ENCODE measurements at places on chromosomes 3 and 15.

DNA sequence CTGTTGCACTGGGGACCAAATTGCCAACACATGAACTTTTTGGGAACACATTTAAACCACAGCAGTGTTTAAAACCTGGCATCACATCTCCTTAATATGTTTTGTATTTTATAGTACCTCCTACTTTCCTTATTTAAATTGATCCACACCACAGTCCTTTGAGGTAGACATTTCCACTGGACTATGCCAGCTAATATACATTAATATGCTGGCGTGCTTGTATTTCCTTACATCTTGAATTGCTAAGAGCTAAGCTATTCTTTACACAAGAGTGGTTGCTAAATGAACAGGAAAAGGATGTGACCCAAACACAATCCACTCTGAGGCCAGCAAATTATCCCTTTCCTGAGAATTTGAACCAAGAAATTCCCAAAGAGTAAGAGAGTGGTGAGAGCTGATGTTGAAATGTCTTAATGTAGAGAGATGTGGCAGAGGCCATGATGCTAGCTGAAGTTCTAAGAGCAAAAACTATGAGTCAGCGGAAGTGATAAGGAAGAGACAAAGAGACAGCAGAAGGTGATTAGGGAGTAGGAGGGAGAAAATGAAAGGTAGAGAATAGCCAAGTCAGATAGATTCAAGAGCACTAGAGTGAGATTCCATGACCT lies 131.2 kb downstream of the CD47 start:
- no peak for DNase-seq

DNA sequence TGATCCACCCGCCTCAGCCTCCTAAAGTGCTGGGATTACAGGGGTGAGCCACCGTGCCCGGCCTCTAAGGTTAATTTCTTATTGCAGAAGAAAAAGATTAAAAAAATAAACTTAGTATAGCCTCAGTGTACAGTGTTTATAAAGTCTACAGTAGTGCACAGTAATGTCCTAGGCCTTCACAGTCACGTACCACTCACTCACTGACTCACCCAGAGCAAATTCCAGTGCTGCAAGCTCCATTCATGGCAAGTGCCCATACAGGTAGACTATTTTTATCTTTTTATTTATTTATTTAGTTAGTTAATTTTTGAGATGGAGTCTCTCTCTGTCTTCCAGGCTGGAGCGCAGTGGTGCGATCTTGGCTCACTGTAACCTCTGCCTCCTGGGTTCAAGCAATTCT lies 3.2 kb upstream of the FLNB start:
- no peak for DNase-seq

DNA sequence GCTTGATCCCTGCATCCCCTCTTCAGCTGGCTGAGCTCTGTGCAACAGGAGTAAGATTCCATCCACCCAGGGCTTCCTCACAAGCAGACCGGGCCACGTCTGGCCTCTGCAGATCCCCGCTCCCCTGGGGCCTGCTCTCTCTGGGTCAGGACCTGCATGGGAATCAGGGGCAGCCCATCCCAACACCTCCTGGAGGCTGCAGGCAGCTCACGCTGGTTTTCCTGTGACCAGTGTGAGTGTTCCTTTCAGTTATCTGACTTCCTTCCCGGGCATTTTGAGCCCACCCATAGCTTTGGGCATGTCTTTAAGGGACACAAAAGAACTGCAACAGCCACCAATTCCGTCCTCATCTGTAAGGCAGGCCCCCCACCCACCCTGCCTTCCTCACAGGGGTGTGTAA lies 16.3 kb downstream of the NUP210 start:
- DNase-seq = no peak

GRCh38 chr3:8784676-8785435 lies 15.4 kb upstream of the OXTR start:
- no peak for DNase-seq

- DNase-seq = no peak
Measured at GRCh38 chr3:4375911-4376310, 72.7 kb downstream of the SETMAR start.

DNA sequence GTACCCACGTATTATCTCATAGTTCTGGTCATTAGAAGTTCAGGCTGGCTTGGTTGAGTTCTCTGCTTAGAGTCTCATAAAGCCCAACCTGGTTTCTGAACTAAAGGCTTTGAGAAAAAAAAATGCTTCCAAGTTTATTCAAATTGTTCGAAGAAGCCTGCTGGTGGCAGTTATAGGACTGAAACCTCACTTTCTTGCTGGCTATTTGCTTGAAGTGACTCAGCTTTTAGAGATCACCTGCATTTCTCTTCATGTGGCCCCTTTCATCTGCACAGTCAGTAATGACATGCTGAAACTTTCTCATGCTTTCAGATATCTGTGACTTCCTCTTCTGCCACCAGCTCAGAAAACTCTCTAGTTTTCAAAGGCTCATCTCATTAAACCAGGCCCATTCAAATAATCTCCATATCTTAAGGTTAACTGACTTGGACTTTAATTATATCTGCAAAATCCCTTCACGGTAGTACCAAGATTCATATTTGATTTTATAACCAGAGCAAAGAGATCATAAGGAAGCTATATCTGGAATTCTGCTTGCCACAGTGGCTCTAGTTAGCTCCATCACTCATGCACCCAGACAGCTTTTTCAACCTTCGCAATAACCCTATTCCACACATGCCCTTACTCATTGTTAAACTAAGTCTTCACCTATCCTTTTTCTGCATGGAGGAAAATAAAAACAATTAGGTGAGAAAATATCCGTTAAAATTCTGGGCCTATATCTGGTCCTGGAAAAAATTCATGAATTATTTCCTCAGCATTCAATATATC lies 433.8 kb upstream of the CBLB start:
- no peak for DNase-seq

GRCh38 chr15:52652984-52653383 lies 26.2 kb downstream of the ATOSA start:
- DNase-seq = no peak

GRCh38 chr15:63623232-63623969 lies 26.2 kb downstream of the FBXL22 start:
- no peak for DNase-seq

DNA sequence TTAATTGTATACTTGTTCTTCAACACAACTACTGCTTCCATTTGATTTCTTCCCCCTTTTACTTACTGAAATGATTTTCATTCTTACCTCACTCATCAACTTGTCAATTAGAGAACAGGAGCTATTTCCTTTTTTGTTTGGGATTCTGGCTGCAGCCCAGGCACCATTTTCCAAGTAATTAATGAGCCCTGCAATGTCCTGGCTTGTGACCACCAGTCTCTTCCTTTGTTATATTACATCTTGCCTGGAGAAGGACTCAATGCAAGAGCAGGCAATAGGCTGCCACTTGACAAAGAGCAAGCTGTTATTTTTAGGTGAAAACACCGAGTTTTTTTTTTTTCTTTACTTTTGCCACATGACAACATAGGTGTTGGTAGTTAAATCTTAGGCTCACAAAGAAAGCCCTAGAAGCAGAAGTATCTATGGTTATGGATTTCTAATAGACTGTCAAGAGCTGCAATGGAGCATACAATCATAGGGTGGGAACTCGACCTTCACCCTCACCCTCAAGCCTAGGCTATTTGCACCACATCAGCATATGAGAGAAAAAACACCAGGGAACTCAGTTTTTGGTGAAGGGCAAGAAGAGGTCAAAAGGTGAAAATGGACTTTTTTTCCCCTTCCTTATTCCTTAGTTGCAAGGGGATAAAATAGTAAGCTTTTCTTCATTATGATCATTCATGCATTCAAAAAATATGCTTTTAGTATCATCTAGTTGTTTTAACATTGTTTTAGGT lies 114.9 kb downstream of the TNIK start:
- DNase-seq = no peak

DNA sequence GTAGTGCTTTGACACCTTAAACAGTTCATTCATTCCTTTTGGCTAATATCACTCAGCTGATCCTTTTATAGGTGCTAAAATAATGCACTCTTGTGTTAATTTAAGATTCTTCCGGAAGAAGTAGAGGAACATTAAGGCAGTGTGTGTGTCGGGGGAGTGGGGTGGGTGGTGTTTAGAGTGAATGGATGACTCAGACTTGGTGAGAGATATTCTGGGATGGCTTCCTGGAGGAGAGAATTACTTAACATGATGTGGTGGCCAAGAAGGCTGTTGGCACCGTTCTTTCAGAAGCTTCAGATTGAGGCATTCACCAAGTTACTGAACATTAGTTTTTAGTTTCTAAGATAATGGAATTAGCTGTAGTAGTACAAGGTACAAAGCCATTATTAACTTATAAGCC lies 125.6 kb upstream of the ROPN1 start:
- no peak for DNase-seq

- DNase-seq = no peak
Measured at GRCh38 chr3:14617508-14618023, 34.0 kb upstream of the CCDC174 start.

GRCh38 chr15:31974855-31975829 lies 55.2 kb upstream of the CHRNA7 start:
- DNase-seq = peak; percentile 30

DNA sequence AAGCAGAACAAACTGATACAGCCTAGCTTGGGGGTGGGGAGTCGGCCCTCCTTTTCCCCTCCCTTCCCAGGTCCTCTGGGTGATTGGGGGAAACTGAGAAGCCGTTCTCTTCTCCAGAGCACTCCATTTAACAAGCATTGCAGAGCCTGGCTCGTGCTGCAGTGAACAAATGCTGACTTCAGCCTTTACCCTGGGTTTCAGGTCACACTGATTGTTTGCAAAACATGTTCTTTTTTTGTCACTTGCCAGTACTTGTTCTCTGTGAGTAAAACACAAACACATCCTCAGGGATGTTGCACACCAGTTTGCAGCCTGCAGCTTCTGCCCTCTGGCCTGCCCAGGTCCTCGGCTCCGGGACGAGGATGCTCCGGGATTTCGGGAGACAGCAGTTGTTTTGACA lies 132.8 kb downstream of the PGPEP1L start:
- DNase-seq = no peak

DNA sequence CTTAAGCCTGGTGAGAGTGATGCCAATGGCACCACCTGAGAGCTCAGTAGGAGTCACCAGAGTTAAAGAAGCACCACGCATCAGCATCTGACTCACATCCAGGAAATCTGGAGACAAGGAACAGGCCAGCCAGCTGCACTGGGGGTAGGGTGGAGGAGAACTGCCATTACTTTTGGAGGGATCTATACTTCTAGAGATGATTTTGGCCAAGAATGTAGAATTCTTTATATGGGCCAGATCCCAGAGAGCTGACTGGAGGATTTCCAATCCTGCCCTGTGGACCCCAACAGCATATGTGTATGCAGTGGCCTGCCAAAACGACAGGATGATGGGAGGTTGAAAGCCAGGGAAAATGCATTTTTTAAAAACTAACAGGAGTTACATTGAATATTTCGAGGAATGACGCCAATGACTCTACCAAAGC lies 29.8 kb downstream of the CCR3 start:
- no peak for DNase-seq

DNA sequence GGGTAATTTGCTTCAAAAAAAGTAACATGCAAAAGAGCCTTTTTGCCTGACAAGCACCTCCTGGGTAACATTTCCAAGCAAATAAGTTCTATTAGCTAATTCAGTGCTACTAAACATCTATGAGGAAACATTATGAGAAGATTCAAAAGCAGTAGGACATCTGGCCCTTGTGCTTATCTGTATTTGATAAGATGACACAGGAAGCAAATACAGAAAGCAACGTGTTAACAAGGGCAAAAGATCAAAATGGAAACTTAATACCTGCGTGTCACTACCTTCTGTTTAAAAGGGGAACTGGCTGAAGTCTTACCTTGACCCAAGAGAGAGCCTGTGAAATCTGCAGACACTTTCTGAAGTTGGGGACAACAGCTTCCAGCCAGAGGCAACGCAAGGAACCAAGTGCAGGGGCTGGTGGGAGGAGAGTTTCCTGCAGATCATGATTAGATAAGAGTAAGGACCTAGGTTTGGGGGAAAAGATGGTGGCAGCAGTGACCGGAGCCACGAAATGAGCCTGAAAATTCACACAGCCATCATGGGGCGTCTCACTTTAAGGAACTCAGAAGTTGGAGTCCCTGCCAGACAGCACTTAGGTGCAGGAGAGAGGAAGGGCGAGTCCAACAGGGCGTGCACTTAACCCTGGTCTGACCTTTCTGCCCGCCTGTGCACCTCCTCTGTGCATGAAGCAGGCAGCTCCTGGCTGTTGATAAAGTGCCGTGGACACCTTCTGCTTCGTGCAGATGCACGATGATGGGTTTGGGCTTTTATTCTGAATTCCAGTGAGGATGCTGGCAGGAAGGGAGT lies 153.6 kb upstream of the BHLHE40 start:
- DNase-seq = no peak

- DNase-seq = no peak
Measured at GRCh38 chr3:180619723-180620122, 17.8 kb downstream of the TTC14 start.

DNA sequence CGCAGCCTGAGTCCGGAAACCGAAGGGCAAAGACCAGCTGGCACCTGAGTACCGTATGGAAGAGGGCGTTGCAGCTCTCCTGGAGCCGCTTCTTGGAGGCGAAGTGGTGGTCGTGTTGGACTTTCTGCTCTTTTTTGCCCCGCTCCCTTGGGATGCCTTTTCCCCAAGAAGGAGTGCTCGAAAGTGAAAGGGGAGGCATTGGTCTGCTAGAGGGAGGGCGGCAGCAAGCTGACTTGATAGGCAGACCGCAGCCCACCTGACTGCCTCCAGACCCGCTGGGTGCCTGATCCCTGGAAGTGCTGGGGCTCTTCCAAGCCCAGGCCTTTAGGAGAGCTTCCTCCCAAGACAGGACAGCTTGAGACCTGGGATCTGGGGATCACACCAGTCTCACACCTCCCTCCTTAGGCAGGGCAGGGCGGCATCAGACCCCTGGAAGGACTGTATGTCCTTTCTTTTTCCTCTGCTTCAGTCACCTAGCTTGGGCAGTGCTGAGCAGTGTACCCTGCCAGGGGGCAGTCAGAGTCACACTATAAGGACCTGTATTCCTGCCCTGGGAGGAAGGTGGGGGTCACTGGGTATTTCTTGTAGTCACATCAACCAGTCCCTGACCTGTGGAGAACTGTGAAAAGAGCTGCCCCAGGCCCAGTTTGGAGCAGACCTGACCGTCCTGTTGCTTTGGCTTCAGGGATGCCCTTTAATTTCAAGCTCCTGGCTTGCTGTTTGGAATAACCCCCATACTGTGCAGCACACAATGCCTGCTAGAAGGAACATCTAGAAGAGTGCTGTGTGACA lies 2.1 kb downstream of the ACVR2B start:
- DNase-seq = no peak

All from NCI-H1694 treated with DMSO at 0.1 percent for 48 hours (cell line).